ENCODE measurements at places on chromosomes 5 and 9. TPM values are rescaled to one million over a fixed set of nuclear protein-coding genes. Genes with fewer than 3 reads are reported as not detected.

DNA sequence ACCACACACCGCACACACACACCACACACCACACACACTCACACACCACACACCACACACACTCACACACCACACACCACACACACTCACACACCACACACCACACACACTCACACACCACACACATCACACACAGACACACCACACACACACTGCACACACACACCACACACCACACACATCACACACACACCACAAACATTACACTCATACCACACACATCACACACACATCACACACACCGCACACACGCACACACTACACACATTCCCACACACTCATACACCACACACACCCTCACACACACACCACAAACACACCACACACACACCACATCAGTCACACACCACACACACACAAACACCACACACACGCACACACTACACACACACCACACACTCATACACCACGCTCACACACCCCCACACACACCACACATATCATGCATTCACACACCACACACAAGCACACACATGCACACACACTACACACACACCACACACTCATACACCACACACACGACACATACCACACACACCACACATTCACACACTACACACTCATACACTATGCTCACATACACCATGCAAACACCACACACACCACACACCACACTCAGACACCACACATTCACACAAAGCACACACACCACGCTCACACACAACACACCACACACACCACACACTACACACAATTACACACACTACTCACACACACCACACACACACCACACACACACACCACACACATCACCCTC lies 1.1 kb upstream of the UBE2QL1 start:
- DNase-seq: no peak
- no peak overlapping the region for H3K4me3 ChIP-seq
- no peaks in the 10 kb centered on the region for H3K36me3 ChIP-seq
- peaks cover 99% of the 10 kb centered on the region for H3K27me3 ChIP-seq
- H3K27ac ChIP-seq: no peak overlapping the region

- no peaks in the 10 kb centered on the region for H3K4me1 ChIP-seq
- no peaks in the 10 kb centered on the region for H3K27me3 ChIP-seq
- DNase-seq: no peak
- no peak overlapping the region for H3K27ac ChIP-seq
- no peaks in the 10 kb centered on the region for H3K36me3 ChIP-seq
Observed at GRCh38 chr9:87063246-87063645, 115.9 kb upstream of the GAS1 start.

GRCh38 chr9:24912767-24913166 lies 367.1 kb upstream of the IZUMO3 start:
- H3K4me3 ChIP-seq: no peak overlapping the region
- no peaks in the 10 kb centered on the region for H3K36me3 ChIP-seq
- no peaks in the 10 kb centered on the region for H3K27me3 ChIP-seq
- no peak for DNase-seq

GRCh38 chr5:62083247-62083646 lies 222.8 kb upstream of the KIF2A start:
- H3K4me1 ChIP-seq: no peaks in the 10 kb centered on the region
- H3K4me3 ChIP-seq: no peak overlapping the region
- no peak for DNase-seq
- no peak overlapping the region for H3K27ac ChIP-seq
- no peaks in the 10 kb centered on the region for H3K36me3 ChIP-seq

DNA sequence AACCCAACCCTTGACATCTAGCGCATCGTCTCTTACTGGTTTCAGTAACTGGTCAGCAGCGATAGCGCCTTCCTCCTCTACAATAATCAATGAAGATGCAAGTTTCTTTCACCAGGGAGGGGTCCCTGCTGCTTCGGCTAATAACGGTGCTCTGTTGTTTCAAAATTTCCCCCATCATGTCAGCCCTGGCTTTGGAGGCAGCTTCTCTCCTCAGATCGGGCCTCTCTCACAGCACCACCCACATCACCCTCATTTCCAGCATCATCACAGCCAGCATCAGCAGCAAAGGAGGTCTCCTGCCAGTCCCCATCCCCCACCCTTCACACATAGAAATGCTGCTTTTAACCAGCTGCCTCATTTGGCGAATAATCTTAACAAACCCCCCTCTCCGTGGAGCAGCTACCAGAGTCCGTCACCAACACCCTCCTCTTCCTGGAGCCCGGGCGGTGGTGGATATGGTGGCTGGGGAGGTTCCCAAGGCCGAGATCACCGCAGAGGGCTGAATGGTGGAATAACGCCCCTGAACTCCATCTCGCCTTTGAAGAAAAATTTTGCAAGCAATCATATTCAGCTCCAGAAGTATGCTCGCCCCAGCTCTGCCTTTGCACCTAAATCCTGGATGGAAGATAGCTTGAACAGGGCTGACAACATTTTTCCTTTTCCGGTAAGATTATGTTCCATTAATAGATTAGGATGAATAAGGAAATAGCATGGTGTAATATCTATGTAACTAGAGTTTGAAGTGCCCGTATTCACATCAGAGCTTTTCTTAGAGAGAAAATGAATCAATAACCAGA lies 2.2 kb downstream of the CPEB4 start:
- no peak overlapping the region for H3K27ac ChIP-seq
- peak overlapping the region; percentile 88 for H3K4me3 ChIP-seq
- peak; percentile 74 for DNase-seq

DNA sequence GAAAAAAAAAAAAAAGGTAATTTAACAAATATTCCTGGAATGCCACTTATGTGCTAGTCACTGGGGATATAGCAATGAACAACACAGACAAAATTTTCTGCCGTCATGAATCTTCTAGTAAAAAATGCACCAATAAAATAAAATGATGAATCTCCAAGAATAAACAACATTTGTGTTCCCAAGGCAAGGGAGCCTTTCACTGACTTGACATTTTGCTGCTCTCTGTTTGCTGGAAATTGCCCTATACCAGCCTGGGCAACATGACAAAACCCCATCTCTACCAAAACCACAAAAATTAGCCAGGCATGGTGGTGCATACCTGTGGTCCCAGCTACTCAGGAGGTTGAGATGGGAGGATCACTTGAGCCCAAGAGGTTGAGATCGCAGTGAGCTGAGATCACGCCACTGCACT lies 64.5 kb upstream of the ERBIN start:
- H3K4me1 ChIP-seq: no peaks in the 10 kb centered on the region
- H3K27me3 ChIP-seq: no peaks in the 10 kb centered on the region
- no peaks in the 10 kb centered on the region for H3K36me3 ChIP-seq

- peaks cover 26% of the 10 kb centered on the region for H3K4me1 ChIP-seq
- H3K4me3 ChIP-seq: no peak overlapping the region
- peak; percentile 95 for DNase-seq
- no peaks in the 10 kb centered on the region for H3K27me3 ChIP-seq
- H3K36me3 ChIP-seq: no peaks in the 10 kb centered on the region
- H3K27ac ChIP-seq: no peak overlapping the region
Observed at GRCh38 chr5:137036640-137037039, 462.5 kb downstream of the SPOCK1 start.

- no peaks in the 10 kb centered on the region for H3K27me3 ChIP-seq
- H3K36me3 ChIP-seq: peaks cover 69% of the 10 kb centered on the region
- no peak for DNase-seq
- no peak overlapping the region for H3K27ac ChIP-seq
Observed at GRCh38 chr5:134724872-134725271, 13.5 kb upstream of the CAMLG start.

DNA sequence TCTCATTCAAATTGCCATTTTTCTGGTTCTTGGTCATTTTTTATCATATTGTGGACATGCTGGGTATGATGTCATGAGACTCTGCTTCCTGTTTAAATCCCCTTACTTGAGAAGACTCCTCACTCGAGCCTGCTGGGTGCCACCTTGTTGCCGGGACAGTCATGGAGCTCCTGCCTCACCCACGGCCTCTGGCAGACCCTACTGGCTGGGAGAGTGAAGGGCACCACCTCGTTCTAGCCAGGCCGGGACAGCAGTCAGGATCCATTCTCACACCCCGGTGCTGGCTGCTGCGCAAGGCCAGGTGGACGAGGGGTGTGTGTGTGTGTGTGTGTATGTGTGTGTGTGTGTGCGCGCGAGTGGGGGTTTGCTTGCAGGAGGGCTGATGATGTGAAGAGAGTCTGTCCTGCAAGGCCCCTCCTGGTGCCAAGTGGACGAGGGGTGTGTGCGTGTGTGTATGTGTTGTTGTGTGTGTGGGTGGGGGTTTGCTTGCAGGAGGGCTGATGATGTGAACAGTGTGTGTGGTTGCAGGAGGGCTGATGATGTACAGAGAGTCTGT lies 4.4 kb downstream of the CEP72 start:
- H3K27me3 ChIP-seq: no peaks in the 10 kb centered on the region
- H3K36me3 ChIP-seq: peaks cover 40% of the 10 kb centered on the region
- H3K4me1 ChIP-seq: no peaks in the 10 kb centered on the region
- H3K27ac ChIP-seq: no peak overlapping the region
- DNase-seq: peak; percentile 63

DNA sequence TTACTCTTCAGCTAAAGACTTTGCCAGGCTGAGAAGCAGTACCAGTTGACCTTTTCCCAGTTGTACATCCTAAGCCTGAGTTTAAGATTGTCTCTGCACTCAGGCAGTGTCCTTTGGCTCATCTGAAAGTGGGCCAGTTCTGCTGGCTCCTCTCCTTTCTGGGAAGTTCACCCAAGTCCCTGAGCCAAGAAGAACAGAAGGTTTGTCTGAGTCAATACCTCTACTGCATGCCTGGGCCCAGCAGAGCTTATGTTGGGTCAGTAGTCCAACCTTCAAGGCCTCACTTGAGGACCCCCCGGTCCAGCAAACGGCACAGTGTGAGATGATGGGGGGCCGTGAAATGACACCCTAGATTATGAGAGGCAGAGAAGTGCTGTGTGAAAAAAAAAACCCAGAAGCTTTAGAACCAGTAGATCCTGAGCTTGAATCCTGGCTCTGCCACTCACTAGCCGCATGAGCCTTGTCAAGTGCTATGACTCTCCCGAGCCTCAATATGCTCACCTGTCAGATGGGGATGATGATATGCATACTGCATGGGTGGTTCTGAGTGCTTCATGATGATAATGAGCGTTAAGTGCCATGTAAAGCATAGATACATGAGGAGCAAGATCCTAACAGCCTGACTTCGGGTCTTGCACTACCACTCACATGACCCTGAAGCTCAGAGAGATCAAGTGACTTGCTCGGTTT lies 156.0 kb downstream of the MACROH2A1 start:
- peaks cover 8% of the 10 kb centered on the region for H3K27me3 ChIP-seq
- DNase-seq: peak; percentile 20
- no peak overlapping the region for H3K4me3 ChIP-seq
- peaks cover 21% of the 10 kb centered on the region for H3K4me1 ChIP-seq

GRCh38 chr5:142652563-142652962 lies 33.3 kb downstream of the FGF1 start:
- no peaks in the 10 kb centered on the region for H3K27me3 ChIP-seq
- DNase-seq: no peak
- no peaks in the 10 kb centered on the region for H3K4me1 ChIP-seq
- no peaks in the 10 kb centered on the region for H3K36me3 ChIP-seq
- H3K4me3 ChIP-seq: no peak overlapping the region

DNA sequence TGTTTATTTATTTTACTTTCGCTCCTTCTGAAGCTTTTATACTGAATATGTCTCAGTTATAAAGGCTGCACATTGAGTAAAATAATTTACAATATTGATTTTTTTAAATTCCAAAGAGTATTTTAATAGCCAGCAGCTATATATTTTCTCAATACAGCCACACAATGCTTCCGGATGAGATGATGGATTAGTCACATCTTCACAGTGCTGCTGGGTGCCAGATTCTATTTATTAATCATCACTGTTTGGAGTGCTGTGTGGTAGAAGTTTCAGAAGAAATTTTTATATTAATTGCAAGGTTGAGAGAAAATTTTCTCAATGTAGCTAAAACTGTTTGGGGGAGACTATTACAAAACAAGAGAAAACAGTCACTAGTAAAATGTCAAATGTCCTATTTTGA lies 989.8 kb downstream of the TLE4 start:
- no peak for DNase-seq
- H3K36me3 ChIP-seq: no peaks in the 10 kb centered on the region
- H3K27me3 ChIP-seq: no peaks in the 10 kb centered on the region
- no peak overlapping the region for H3K27ac ChIP-seq
- H3K4me1 ChIP-seq: no peaks in the 10 kb centered on the region

- peak; percentile 89 for DNase-seq
- no peaks in the 10 kb centered on the region for H3K27me3 ChIP-seq
- no peak overlapping the region for H3K4me3 ChIP-seq
- no peak overlapping the region for H3K27ac ChIP-seq
Observed at GRCh38 chr9:100437860-100438805, 11.2 kb downstream of the MSANTD3 start.

- H3K4me3 ChIP-seq: no peak overlapping the region
- H3K4me1 ChIP-seq: no peaks in the 10 kb centered on the region
Observed at GRCh38 chr5:8767746-8768145, 778.1 kb downstream of the SEMA5A start.

GRCh38 chr5:58974601-58975000 lies 391.7 kb downstream of the RAB3C start:
- no peaks in the 10 kb centered on the region for H3K27me3 ChIP-seq
- no peak for DNase-seq
- H3K4me1 ChIP-seq: no peaks in the 10 kb centered on the region
- H3K27ac ChIP-seq: no peak overlapping the region

DNA sequence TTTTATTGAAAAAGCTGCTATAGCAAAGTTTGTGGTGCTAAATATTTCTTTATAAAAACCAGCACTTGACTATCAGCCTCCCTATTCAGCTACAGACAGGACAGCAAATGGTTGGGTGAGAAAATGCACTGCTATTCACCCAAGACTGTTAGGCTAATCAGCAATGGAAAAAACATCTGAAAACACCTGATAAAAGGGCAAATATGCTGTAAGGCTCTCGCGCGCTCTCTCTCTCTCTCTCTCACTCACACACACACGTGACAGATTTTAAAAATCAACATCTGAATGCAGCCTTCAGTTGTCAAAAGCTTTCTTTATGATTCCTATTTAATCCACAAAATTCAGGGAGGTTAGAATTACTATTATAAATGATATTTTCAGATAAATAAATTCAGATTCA lies 80.2 kb downstream of the HTR4 start:
- DNase-seq: no peak
- H3K4me3 ChIP-seq: no peak overlapping the region
- no peaks in the 10 kb centered on the region for H3K27me3 ChIP-seq
- no peak overlapping the region for H3K27ac ChIP-seq

DNA sequence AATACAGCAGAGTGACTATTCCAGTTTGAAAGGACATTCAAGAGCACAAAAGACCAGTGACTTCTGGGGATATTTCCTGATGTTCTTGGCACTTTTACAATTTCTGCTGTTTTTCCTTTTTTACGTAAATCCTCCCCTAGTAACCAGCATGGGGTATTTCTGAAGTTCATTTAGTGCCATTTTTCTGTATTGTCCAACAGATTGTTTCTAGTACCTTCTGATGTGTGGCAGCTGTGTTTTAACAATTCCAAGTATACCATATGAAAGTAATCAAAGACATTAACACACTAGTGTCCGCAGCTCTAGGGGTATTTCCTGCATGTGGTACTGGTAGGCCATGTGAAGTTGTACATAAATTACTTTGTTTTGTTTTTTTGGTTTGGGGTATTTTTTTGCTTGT lies 53.0 kb upstream of the SMARCA2 start:
- H3K4me3 ChIP-seq: no peak overlapping the region
- no peaks in the 10 kb centered on the region for H3K27me3 ChIP-seq
- H3K36me3 ChIP-seq: no peaks in the 10 kb centered on the region
- H3K27ac ChIP-seq: no peak overlapping the region

ANKRD33B gene
- 38.6 TPM for total RNA-seq

CHSY3 gene
- 2.4 TPM for total RNA-seq

MEIKIN gene
- not detected for total RNA-seq

AK1 gene
- total RNA-seq: 24.8 TPM

ARAP3 gene
- 32.5 TPM for total RNA-seq
